ENCODE measurements at places on chromosomes 6 and 20. TPM values are rescaled to one million over a fixed set of nuclear protein-coding genes. Genes with fewer than 3 reads are reported as not detected.

RPL7L1 gene
- 109 TPM for total RNA-seq

RIPPLY2 gene
- 6.5 TPM for total RNA-seq

VGLL2 gene
- not detected for total RNA-seq

HLA-G gene
- 0.62 TPM for total RNA-seq

PRPH2 gene
- not detected for total RNA-seq

RWDD1 gene
- 68.0 TPM for total RNA-seq

MCM8 gene
- 28.3 TPM for total RNA-seq

FABP7 gene
- total RNA-seq: not detected

STMND1 gene
- total RNA-seq: not detected

OGFRL1 gene
- 17.2 TPM for total RNA-seq

LHFPL5 gene
- total RNA-seq: not detected

PSORS1C2 gene
- total RNA-seq: not detected

SLC13A3 gene
- total RNA-seq: 0.31 TPM

ENPP3 gene
- not detected for total RNA-seq

CLPSL2 gene
- total RNA-seq: 0.57 TPM

HLA-DQA1 gene
- 0.39 TPM for total RNA-seq

SLC17A9 gene
- 0.28 TPM for total RNA-seq

TRAPPC3L gene
- total RNA-seq: not detected

CNBD2 gene
- total RNA-seq: 3.7 TPM

SAPCD1 gene
- total RNA-seq: 6.3 TPM

MAN1A1 gene
- total RNA-seq: 3.2 TPM

DEFB124 gene
- total RNA-seq: not detected

ZSCAN9 gene
- total RNA-seq: 14.4 TPM

CYP39A1 gene
- total RNA-seq: 0.72 TPM

SPATS1 gene
- not detected for total RNA-seq

KCNS1 gene
- not detected for total RNA-seq

SMOC2 gene
- 0.13 TPM for total RNA-seq

KIFC1 gene
- 81.8 TPM for total RNA-seq

TPBG gene
- 84.1 TPM for total RNA-seq

HEY2 gene
- total RNA-seq: not detected

ABHD16B gene
- total RNA-seq: not detected

CFB gene
- total RNA-seq: 5.6 TPM

PRR18 gene
- 0.23 TPM for total RNA-seq

CFAP61 gene
- total RNA-seq: 0.28 TPM

PROKR2 gene
- total RNA-seq: not detected

NNAT gene
- total RNA-seq: not detected

SNRPB2 gene
- 68.5 TPM for total RNA-seq

SEL1L2 gene
- not detected for total RNA-seq

ZNF512B gene
- 17.9 TPM for total RNA-seq

LGSN gene
- total RNA-seq: not detected

TRIM31 gene
- total RNA-seq: not detected

SCUBE3 gene
- total RNA-seq: 1.6 TPM

PLA2G7 gene
- total RNA-seq: 0.41 TPM

MAS1 gene
- total RNA-seq: not detected

PTCRA gene
- total RNA-seq: not detected

NR2E1 gene
- total RNA-seq: 0.13 TPM

FAM217B gene
- 24.4 TPM for total RNA-seq

CST7 gene
- not detected for total RNA-seq

MMP24 gene
- total RNA-seq: 7.1 TPM

DOK5 gene
- total RNA-seq: 0.18 TPM

PKIB gene
- 1.1 TPM for total RNA-seq

SYTL3 gene
- 1.4 TPM for total RNA-seq

TP53TG5 gene
- total RNA-seq: not detected

GSTA3 gene
- not detected for total RNA-seq

SLC25A27 gene
- 0.77 TPM for total RNA-seq

RIMS1 gene
- total RNA-seq: 0.18 TPM
